Mononuclear cell (primary cell): ENCODE measurements at places on chromosomes 3 and 15. TPM values are rescaled to one million over a fixed set of nuclear protein-coding genes. Genes with fewer than 3 reads are reported as not detected.

Gene WDR93
- not detected for total RNA-seq

Gene ALAS1
- total RNA-seq: 20.4 TPM

Gene FBXO40
- under 0.01 TPM for total RNA-seq

Gene ANKRD63
- not detected for total RNA-seq

Gene PPIB
- 219 TPM for total RNA-seq

Gene SLITRK3
- total RNA-seq: not detected

Gene SNTN
- total RNA-seq: not detected
